ENCODE measurements at places on chromosomes 7 and 10.

DNA sequence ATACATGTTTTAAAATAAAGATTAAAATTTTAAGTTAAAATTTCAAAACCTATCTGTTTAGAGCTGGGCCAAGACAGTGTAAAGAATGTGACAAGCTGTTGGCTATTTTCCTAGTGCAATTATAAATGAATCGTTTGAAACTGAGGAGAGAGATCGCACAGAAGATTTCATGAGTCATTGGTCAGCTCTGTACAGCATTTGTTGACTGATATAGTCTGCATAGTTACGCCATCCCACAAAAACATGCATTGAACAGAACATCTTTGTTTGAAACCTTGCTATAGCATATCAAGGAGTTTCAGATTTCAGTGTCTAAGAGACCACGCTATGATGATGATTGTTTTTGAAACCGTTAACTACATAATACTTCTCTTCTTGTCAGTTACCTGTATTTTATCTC, 1.3 kb upstream of the C10orf67 start:
- no peak for DNase-seq

- no peak for DNase-seq
These were observed 195.3 kb downstream of the FAM107B start for GRCh38 chr10:14579405-14579804.

GRCh38 chr10:93189944-93190343, 116.3 kb downstream of the CYP26A1 start:
- DNase-seq = no peak

DNA sequence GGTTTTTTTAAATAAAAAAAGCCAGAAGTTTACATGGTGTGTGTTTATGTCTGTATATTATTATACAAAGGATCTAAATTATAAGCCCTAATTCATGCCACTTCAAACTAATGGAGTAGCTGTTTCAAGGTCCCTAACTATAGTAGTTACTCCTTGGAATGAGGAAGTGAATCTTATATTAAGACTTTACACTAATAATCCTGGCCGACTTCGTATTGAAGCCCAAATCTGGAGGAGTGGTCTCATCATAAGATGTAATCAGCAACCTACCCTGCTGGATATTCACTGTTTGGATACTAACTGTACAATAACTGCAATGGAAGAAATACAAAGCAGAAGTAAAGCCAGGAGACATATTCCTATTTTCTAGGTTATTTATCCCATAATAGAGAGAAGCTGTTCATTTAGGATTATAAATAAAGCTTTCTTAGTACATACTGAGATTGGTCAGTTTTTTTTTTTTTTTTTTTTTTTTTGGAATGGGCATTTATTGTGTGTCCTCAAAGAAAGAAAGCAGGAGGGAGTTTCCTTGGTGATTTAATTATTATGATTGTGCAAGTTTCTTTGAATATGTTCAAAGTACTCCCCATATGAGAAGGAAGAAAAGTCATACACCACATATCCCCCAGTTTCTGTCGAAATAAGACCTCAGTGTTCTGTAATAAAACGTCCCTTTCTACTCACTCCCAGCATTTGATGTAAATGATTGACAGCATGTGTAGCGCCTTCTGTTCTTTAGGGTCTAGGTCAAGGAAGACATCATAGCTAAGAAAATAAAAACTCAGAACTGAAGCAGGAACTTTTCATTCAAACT, 397.8 kb downstream of the EXOC4 start:
- no peak for DNase-seq

GRCh38 chr10:69411476-69411875, 5.2 kb downstream of the TACR2 start:
- no peak for DNase-seq

DNA sequence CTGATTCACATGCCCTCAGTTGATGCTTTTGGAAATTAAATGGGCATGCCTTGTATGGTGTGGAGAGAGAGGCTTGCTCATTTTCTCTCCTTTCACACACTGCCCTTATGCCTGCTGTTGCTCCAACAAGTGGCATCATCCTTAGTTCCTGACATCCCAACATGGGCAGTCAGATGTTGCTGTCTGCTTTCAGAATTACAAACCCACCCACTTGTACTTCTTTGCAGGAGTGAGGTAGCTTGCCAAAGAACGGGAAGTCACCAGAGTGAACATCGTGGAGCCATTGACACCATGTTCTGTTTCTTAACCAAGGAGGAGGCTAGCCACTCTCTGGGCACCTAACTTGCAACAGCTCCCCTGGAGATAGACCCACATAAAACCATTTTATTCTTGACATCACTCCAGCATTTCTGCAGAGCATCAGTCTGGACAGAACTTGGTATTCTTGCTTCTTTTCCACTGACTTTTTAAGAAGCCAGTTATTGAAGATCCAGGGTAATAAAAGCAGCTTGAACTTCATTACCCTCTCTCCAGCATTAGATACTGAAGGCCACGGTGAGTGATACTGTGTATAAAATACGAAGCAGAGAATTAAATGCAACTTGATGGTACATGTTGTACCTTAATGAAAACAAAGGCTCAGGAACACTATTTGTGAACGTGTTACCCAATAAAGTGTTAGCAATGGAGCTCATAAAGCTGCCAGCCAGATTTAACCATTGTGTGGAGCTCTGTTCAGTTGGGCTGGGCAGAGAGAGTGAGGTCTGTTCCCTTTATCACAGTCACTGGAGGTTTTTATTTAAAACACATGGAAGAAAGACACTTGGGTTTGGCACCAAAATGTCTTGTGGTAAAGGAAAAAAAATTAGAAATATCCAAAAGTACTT, 195.8 kb upstream of the HABP2 start:
- no peak for DNase-seq

- DNase-seq = peak; percentile 21
These were observed 165.9 kb upstream of the PPP1R3A start for GRCh38 chr7:114084472-114085312.

GRCh38 chr7:128881458-128882125, 18.9 kb downstream of the ATP6V1F start:
- no peak for DNase-seq

GRCh38 chr10:103717341-103718246, 137.8 kb downstream of the SH3PXD2A start:
- DNase-seq = no peak

DNA sequence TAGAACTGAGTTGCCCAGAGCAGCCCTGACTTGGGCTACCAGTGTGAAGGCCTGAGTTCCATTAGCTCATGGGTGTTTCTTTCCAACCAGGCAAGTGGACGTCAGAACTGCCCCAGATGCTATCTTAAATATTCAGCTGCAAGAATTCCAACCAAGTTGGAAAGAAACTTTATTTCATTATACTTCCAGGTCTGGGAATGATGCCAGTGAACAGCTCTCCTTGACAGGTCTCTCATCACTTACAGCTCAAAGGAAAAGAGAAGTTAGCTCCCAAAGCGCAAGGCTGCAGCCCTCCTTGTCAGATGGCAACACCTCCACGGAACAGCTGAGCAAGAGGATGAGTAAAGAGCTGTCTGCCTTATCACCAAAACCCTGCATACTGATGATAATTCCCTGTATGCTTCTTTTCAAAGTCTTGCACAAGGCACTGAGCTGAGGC, 255.5 kb upstream of the AOAH start:
- no peak for DNase-seq

GRCh38 chr10:102627736-102628293, 16.5 kb upstream of the TRIM8 start:
- no peak for DNase-seq

- no peak for DNase-seq
These were observed 166.1 kb downstream of the TPST1 start for GRCh38 chr7:66371096-66371824.

DNA sequence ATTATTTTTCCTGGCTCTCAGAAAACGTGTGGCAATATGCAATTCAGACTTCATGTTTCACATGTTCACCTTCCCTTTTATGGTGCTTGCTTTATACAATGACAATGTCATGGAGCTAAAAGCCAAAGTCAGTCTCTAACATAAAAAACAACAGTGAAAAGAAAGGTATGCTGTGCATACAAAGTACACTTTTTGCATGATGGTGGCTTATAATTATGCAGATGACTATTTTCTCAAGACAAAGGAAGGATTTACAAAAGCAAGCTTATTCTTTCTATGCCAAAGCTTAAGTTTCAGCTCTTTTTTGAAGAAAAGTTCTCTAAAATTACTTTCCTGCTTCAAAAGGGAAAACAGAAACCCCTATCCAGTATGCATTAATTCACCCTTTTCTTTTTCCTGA, 15.6 kb downstream of the ERCC6 start:
- DNase-seq = no peak

GRCh38 chr7:95472581-95473161, 13.1 kb upstream of the ASB4 start:
- no peak for DNase-seq

DNA sequence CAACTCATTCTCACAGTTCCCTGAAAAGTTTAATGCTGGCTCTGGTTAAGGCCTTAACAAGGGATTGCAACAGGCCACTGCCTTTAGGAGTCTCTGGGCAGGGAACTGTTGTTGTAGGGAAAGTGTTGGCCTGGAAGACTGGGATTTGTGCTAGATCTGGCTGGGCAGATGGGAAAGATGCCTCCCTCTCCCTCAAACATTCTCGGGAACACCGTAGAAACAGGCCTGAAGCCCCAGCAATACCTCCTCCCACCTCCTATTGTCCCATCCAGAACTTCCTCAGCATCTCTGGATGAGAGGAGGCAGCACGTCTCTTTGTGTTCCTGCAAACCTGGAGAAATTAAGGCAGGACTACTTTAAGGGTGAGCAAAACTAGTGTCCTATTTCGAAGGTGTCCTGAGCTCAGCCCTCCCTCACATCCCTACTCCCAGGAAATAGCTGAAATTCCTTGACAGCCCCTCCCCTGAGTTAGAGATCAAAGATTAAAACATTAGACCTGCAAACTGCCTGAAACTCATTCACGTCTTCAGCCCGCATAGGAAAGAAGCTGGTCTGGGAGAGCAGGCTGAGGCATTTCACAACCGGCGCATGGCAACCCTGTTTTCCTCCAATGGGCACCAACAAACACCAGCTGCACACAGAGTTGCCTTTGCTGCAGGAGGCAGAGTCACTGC, 10.9 kb upstream of the MAP3K8 start:
- no peak for DNase-seq

DNA sequence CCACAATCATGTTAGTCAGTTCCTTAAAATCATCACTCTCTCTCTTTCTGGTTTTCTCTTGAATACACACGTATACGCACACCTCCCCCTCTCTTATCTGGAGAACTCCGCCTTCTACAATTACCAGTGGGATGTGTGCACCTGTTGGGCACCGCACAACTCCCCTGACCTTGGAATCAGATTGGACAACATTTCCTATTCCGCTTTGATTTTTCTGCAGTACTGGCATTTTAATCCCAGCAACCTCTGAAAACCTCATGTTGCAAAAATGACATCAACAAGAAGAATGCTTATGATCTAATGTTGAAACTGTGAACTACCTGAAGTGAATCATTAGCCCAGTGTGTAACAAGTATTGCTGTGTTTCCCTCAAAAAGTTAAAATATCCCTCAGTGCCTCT, 109.6 kb downstream of the KIAA1217 start:
- no peak for DNase-seq

- DNase-seq = no peak
These were observed 255.1 kb upstream of the MKLN1 start for GRCh38 chr7:131072505-131073091.

DNA sequence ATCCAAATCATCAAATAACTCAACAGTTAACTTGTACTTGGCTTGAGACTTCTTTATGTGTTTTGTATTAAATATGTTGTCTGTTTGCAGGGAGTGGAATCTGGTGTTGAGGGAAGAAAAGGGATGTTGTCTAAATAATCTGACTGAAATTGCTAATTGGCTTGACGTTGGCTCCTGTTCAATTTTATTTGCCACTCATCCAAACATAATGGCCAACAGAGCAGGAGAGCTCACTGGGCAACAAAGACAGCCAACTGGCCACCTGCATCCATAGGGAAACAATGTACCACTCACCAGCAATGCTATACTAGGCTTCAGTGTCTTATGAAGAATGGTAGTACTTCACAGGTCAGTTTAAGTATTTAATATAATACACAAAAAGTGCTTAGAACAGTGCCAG, 80.5 kb downstream of the FAM13C start:
- DNase-seq = no peak

GRCh38 chr7:95781961-95782586, 9.7 kb downstream of the DYNC1I1 start:
- DNase-seq = no peak

GRCh38 chr7:87414794-87415188, 60.7 kb downstream of the ABCB4 start:
- DNase-seq = no peak

- peak; percentile 71 for DNase-seq
These were observed 386 bp downstream of the ABHD11 start for GRCh38 chr7:73738220-73738611.

DNA sequence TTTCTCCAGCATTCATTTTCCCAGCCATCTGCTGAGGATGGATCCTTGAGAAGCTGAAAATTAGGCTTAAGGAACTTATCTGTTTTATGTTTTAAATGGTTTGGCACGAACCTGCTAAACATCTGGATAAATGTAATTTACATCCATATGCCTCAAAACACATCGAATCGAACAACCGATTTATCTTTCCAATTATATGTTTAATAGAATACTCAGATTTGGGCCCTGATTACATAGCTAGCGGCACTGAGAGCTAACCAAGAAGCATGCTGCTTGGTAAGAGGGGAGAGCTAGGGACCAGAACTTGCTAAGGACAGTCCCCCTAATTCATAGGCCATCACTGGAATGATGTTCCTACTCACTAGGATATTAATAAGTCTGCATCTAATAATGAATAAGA, 144.4 kb downstream of the BUB3 start:
- no peak for DNase-seq

DNA sequence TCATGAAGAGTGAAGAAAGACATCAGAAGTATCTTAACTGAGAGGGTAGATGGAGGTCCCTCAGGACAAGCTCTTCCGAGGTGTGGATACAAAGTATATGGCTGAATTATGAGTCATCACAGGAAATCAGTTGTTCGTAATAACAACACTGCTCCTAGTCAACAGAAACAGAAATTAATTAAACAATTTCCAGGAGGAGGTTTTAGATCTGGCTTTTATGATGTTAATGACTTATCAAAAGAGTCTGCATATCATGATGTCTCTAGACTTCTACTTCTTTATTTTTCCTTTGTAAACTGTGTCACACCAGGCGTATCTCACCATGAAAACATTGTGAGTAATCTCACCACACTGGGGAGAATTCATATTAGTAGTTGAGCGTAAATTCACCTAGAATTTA, 31.2 kb downstream of the OSBPL3 start:
- DNase-seq = no peak

Measured in activated CD8-positive, alpha-beta T cell treated with anti-CD3 and anti-CD28 coated beads, Interleukin-2, amount 10 ng/mL, durations not matched to agents 7 days and 5 days (primary cell).